Pericardium fibroblast (primary cell): ENCODE measurements at places on chromosomes 7 and 10. TPM values are rescaled to one million over a fixed set of nuclear protein-coding genes. Genes with fewer than 3 reads are reported as not detected.

The NACAD gene
- 1.6 and 3.9 TPM in 2 replicates for total RNA-seq

The GTF2IRD1 gene
- 16.6 and 24.3 TPM in 2 replicates for total RNA-seq

The SMC3 gene
- 15.7 and 17.3 TPM in 2 replicates for total RNA-seq

The FLNC gene
- 112 and 168 TPM in 2 replicates for total RNA-seq

The IGFBP1 gene
- total RNA-seq: 0.58 TPM in 1 of 2 replicates, not detected in the other

The VPS37D gene
- 4.1 and 7.0 TPM in 2 replicates for total RNA-seq

The PLA2G12B gene
- total RNA-seq: not detected in 2 replicates

The GNGT1 gene
- not detected in 2 replicates for total RNA-seq

The CDK6 gene
- 21.4 and 33.2 TPM in 2 replicates for total RNA-seq

The LIPF gene
- not detected in 2 replicates for total RNA-seq

The PDGFA gene
- total RNA-seq: 23.7 and 24.3 TPM in 2 replicates

The SLC16A12 gene
- total RNA-seq: 3.6 and 16.1 TPM in 2 replicates

The EBLN1 gene
- not detected in 2 replicates for total RNA-seq
